ENCODE measurements at places on chromosomes 2 and 18.
A peak's percentile ranks its signal among the peaks of the same experiment; 100 is the strongest.

DNA sequence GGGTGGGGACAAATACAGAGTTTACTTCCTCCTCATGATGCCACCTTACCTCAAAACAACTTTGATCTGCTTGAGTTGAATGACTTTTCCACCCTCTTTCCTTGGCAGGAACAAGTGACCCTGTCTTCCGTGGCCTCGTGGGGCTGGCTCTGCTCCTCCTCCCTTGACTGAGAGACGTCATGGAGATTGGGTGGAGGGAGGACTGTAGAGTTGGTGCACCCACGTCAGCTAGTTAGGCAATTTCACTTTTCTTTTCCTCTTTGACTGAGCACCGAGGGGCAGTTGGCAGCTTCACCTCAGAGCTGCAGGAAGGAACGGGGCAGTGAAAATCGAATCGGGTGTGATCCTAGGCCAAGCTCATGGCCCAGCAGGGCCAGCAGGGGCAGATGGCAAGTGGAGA, at the start of gene SP140:
TSS of gene SP140 (plus strand) at position 251 of the 400 bp plus-strand sequence. CDS start at position 360, 109 bp downstream.
- DNase-seq = peak; percentile 38

DNA sequence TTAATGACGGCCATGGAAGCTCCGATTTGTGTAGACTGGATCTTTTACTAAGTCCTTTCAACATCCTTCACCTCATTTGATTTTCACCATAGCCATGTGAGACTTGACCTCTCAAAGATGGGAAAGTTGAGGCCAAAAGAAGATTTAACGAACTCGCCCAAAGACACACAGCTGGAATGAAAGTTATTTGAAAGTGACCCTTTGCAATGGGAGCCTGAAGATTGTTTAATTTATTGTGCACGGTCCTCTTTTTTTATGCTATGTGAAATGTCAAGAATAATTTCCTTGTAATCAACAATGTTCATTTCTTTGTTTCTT, 58.0 kb upstream of the COPS8 start:
- DNase-seq = no peak

DNA sequence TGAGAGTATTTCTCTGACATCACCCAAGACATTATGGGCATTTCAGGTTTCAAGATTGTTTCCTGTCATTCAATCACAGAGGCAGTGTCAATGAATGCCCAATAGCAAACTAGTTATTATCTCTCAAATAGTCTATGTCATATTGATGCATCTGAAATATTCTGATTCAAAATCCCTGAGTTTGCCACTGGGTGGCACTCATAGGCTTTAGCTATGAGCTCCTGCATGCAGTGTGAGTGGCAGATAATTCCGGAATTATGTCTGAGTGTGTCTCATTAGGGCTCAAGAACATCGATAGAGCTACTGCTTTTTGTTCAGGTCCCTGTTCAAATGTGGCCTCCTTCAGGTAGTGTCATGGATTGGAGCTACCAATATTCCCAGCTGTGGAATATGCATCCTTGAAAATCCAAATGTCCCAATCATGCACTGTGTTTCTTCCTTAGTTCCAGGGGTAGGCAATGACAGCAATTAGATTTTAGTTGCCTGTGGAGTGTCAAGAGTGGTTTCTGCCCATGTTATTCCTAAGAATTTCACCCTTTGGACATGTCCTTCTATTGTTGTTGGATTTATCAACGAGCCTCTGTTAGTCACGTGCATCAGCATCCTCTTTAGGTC, 7.8 kb upstream of the OR6B3 start:
- DNase-seq = no peak

- no peak for DNase-seq
Observed at GRCh38 chr2:239590276-239590675, 189.5 kb upstream of the HDAC4 start.

GRCh38 chr2:65456064-65456463, 23.7 kb upstream of the SPRED2 start:
- no peak for DNase-seq

- no peak for DNase-seq
Observed at GRCh38 chr2:144517866-144518747, 1.8 kb downstream of the ZEB2 start.

GRCh38 chr18:26386002-26386401, 159.8 kb downstream of the TAF4B start:
- no peak for DNase-seq

GRCh38 chr2:165057931-165058330, 102.6 kb upstream of the SLC38A11 start:
- no peak for DNase-seq
